ENCODE measurements at places on chromosomes 6 and 20. TPM values are rescaled to one million over a fixed set of nuclear protein-coding genes. Genes with fewer than 3 reads are reported as not detected.

Gene PDYN
- total RNA-seq = not detected

Gene CFAP61
- not detected for total RNA-seq

Gene KCNG1
- total RNA-seq = 2.8 TPM

Gene SMLR1
- not detected for total RNA-seq

Gene SLC26A8
- total RNA-seq = not detected

Gene CENPQ
- total RNA-seq = 2.4 TPM

Gene CD83
- total RNA-seq = 2.1 TPM

Gene PDE7B
- 41.9 TPM for total RNA-seq
